ENCODE measurements at places on chromosomes 13 and 19. TPM values are rescaled to one million over a fixed set of nuclear protein-coding genes. Genes with fewer than 3 reads are reported as not detected.

ZNF229 gene
- 2.2 TPM for total RNA-seq

RGL3 gene
- 8.2 TPM for total RNA-seq

PDX1 gene
- total RNA-seq, result not detected

BRME1 gene
- total RNA-seq, result 0.95 TPM

RNF225 gene
- total RNA-seq, result not detected

CFD gene
- 1,367 TPM for total RNA-seq

C19orf12 gene
- 136 TPM for total RNA-seq
